GM23248 (cell line): ENCODE measurements at places on chromosomes 4 and X.

DNA sequence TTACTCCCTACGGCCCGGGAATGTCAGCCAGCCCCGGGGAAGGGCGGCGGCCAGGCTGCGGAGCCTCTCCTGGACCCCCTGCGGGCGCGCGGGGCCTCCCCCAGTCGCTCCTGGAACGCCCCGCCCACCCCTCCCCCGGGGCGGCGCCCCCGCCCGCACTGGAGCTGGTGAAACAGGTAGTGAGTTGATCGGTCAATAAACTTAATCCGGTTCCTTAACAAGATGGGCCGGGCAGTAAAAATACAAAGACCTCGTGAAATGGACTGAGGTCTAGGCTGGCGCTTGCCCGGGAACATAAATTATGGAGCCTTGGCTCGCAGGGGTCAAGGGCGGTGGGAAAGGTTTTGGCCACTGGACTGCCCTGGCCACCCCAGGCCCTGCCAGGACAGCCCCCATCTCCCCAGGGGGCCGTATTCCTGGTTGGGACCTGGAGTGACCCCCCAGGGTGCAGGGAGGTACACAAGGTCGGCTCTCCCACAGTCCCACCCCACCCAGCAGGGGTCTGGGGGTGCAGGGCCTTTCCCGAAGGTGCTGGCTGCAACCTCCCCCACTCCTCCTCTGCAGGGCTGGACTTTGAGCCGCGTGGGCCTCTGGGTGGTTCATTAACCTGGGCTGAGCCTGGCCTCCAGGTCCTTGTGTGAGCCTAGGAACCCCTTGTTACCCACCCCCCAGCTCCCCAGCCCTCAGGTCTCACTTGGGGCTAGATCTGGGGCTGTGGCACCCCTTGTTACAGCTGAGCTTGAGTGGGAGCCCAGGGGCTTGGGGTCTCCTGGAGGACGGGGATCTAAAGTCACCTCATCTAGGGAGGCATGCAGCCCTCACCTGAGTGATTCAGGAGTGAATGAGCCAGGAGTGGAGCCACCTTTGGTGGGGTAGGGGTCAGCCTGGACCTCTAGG is 2.5 kb downstream of the FGFR3 start:
- no peak for DNase-seq

- DNase-seq: peak; percentile 72
These were observed 384.5 kb downstream of the GRXCR1 start for GRCh38 chr4:43277003-43277402.

DNA sequence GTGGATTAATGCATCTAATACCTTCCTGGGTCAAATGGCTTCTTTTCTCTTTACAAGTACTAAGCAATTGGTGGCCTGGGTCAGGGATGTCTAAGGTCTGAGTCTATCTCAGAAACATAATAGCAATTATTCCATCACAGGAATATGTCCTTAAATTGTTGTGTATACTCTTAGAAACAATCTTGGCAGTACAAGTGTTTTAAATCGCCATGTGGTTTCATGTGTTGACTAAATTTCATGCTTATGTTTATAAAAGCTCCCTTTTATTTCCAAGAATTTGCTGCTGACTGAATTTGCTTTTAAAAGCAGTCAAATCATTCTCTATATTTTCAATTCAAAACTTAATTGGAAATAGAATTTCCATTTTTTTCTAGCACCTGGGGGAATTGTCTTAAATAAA is 125.3 kb upstream of the PACRGL start:
- DNase-seq: no peak

DNA sequence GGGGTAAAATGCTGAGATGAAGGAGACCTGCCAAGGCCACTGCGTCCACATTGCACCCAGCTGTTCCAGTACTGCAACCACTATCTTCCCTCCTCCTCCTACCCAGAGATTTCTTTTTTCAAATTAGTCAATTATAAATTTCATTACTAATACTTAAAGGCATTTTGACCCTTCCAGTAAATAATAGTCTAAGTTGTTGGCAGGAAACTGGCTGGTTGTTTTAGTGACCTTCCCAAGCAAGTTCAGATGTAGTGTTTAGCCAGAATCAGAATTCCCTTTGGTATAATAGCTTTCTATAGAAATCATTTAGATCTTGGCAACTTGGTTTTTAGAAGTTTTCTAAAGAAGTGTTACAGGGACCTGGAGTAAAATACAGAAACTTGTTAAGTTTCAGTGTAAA is 66.0 kb downstream of the AASDH start:
- peak; percentile 8 for DNase-seq

DNA sequence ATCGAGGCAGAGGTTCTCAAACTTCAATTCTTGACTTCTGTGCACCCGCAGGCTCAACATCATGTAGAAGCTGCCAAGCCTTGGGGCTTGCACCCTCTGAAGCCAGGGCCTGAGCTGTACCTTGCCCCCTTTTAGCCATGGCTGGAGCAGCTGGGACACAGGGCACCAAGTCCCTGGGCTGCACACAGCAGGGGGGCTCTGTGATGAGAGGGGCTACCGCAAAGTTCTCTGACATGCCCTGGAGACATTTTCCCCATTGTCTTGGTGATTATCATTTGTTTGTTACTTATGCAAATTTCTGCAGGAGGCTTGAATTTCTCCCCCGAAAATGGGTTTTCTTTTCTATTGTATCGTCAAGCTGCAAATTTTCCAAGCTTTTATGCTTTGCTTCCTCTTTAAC is 4.9 kb upstream of the MAGEB17 start:
- DNase-seq: no peak

DNA sequence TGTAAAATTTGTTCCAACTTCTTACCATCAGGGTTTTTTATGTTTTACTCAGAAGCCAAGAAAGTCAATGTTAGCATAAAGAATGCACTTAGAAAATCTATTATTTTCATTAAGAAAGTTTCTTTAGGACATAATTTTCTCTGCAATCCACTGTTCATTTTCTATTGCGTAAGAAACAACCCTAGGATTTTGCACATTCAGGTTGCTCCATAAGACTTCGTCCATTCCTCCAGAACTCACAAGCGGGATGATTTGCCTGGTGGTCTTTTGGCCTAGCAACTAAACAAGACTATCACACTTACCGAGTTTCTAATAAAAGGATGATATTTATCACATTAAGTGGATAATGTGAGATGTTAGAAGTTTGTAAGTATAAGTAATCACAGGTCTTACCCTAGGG is 376.3 kb upstream of the INTU start:
- no peak for DNase-seq

DNA sequence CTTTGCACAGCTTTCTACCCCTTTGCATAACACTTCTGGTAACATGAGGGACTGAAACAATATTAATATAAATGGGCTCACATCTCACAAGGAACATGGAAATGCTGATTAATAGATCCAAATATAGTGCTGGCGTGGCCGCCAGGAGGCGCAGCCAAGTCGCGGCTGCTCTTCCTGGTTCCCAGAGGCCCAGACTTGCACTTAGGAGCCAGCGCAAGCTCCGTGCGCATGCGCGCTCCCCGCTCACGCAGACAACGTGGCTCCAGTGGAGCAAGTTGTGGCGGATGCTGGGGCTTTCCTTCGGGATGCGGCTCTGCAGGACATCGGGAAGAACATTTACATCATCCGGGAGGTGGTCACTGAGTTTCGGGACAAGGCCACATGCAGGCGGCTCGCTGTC is 318.3 kb upstream of the SLC7A11 start:
- no peak for DNase-seq

DNA sequence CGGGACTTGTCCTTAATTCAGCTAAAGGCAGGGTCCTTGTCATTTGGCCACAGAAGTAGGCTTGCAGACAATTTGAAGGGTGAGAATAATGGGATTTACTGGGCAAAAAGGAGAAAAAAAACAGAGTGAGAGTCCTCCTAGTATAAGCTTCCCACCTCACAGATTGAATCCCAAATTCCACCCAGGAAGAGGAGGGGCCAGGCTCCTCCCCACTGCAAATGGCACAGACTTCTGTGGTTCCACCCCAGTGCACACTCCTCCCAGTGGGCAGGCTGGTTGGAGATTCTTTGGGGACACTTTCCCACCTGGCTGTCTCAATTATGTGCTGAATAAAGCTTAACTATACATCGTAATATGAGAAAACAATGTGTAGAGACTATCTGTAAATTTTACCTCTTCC is 31.6 kb downstream of the MEPE start:
- DNase-seq: no peak

DNA sequence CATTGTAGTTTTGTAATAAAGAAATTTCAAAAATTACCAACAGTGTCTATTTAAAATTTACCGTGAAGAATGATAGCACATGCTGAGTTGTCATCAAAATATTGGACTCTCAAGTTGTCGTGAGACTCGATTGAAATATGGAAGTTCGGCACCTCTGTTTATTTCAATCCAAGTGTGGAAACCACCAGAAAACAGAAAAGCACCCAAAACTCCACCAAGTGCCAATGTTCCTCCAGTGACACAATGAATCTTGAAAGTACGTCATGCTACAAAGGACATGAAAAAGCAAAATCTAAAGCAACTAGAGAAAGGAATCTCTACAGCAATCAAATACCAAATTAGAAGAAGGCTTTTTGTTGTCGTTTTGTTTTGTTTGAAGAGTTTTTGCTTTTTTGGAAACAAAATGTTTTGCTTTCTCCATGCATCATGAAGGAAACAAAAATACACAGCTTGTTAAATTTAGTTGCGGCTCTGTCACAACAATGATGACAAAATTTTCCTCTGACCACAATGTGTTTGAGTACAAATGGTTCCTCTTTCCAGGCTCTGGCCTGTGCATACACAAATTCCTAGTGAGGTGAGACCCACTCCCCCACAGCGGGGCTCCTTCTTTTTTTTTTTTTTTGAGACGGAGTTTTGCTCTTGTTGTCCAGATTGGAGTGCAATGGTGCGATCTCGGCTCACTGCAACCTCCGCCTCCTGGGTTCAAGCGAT is 9.6 kb upstream of the IL13RA1 start:
- no peak for DNase-seq

- DNase-seq: peak; percentile 20
These were observed 41.5 kb downstream of the SOWAHB start for GRCh38 chr4:76856243-76857073.

DNA sequence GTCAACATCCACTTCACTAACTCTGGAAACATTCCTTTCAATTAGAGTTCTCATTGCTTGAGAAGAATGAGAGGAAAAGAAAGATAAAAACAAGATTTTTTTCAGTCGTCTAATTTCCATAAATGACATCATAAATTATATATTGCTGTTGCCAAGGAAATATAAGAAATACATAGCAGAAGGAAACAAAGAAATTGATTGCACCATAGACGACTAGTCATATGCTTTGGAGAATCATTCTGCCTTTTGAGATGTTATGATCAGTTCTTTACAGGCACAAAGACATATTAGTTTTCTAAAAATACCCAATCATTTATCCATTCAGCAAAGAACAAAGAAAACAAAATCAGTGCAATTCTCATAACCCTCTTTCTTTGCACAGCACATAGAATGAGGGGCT is 672 bp upstream of the C1QTNF7 start:
- no peak for DNase-seq

DNA sequence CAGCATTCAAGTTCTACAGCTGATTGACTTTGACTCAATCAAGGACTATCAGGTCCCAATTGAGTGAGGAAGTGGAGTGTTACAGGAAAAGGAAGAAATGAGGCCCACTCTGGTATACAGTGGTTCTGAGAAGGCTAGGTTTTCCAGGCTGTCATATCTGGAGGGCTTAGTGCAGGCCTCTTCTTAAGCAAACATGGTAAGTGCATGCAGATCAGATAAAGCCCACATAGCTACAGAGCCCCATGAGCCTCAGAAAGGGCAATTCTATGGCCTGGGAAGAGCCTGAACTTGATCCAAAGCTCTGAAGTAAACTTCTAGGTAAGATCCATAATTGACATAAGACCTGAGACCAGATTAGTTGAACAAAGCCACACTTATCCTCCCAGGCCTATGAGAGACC is 29.0 kb upstream of the MAOA start:
- DNase-seq: no peak

DNA sequence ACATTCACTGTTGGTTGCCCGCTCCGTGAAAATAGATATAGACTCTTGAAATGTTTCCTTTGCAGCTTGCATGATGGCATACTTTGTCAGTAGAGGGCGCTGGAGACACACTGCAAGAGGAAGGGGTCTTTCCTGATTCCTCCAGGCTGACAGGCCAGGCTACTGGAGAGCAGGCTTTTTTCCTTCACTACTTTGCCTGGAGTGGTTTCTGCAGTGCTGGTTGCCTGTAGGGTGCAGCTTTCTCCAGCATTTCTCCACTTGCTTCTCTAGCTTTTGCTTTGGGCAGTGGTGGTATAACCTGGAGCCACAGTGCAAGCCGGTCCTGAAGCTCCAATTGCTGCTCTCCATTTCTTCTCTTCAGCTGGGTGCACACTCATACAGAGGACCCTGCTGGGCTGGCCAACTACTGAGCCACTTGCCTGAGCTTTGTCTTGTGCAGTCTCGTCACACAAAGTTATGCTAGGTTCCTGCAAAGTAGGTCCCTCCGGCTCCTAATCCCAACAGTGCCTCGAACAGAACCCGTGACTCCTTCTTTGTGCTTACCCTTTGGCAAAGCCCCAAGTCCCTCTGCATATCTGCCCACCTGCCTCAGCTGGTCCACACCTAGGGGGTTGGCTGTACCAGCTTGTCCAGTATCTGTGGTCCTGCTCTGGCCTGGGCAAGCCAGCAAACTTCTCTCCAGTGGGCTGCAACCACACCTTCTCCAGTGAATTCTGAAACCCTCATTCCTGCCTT is 46.3 kb downstream of the RASSF6 start:
- peak; percentile 74 for DNase-seq
